ENCODE measurements at places on chromosomes 5 and 9.
A peak's percentile ranks its signal among the peaks of the same experiment; 100 is the strongest.

DNA sequence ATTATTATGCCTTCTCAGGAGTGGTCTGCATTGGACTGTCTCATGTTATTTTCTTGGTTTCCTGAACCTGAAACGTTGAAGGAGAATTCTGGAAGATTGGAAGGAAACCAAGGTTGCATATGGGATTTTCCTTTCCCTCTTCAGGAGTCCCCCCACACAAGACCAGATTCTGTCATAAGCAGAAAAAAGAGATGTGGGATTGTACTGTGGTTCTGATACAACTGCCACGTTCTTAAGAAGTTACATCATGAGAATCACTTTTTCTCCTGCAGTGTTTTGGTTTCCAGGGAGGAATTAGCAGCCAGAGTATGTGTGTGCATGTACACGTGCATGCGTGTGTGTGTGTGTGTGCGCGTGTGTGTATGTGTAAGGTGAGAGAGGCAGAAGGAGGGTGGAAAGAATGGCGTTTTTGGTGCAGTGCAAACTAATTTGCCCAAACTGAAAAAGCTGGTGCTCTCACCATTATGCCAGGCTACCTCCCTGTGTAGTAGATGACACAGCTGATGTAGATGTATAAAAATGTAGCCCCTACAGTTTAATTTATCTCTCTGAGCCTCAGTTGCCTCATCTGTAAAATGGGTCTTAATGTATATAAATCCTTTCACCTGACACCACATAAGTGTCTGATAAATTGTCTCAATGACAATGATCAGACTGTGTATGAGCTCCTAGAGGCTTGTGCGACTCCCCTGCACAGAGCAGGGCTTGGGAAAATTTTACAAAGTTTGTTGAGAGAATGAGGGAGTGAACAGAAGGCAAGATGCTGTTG, 38.6 kb downstream of the RALGPS1 start:
- no peak for DNase-seq

DNA sequence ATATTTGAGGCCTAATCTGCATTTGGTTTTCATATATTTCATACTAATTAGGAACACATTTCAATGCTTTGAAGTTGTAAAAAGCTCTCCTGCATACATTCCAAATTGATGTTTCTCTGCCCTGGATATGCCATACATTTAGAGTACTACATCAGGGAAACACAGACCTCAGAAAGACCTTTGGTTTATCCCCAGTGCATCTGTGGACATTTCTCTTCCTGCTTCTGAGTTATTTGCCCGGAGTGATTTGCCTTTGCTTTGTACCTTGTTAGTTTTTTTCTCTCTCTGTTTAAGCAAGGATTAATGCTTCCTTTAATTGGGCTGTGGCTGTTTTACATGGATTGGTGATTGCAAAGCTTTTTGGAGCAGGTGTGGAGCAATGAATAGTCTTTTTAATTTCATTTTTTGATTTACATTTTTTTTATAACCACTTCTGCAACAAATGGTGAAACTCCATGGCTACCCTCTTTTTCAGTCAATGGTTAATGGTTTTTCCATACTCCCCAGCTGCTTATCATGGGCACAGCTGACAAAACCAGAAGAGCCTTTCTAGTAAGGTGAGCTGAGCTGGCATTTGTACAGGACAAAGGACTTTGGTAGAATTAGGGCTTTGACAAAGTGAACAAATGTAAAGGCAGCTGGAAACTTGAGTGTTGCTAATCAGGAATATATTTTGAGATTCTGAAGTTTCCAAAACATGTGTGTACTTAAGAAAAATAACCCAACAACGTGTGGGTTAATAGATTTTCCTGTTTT, 54.2 kb downstream of the ZSWIM6 start:
- DNase-seq, result no peak

- no peak for DNase-seq
These were observed 29.4 kb upstream of the CKMT2 start for GRCh38 chr5:81203729-81204128.

DNA sequence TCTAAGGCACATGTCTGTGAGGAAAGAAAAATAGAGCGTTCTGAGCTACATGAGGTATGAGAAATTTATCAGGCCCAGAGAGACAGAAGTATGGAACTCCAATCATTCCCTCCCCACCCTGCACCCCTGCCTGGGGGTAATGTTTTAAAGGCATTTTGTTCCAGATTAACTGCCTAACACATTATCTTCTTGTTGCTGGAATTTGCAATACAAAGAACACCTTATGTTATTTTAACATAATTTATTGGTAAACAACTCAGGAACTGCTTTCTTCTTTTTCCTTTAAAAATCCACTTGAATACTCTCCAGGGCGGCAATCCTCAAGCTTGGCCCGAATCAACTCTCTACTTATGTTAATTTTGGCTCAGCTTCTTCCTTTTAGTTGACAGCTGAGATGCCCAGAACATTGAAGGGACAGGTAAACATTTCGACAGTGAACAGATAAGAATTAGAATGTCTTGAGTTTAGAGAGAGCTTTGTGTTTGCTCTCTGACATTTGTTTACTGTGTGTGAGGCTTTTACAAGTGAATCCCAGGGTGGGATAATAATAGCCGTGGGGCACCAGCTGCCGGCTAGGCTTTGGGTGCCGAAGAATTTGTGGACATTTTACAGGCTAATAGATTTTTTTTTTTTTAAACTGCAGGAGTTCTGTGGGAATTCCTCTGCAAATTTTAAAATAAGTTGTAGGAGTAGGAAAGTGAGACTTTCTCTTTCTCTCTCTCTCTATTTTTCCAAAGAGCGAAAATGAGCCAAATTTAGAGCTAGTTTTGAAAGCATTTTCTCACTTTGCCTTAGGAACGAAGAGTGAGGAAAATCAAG, 96.4 kb upstream of the TAF11L2 start:
- DNase-seq, result no peak

DNA sequence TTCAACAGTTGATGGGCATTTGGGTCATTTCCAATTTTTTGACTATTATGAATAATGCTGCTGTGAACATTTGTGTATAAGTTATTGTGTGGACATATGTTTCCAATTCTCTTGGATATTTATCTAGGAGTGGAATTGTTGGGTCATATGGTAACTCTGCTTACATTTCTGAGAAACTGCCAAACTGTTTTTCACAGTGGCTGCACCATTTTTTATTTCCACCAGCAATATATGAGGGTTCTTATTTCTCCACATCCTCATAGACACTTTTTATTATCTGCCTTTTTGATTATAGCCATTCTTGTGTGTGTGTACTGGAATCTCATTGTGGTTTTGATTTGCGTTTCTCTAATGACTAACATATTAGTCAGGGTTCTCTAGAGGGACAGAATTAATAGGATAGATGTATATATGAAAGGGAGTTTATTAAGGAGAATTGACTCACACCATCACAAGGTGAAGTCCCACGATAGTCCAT, 14.7 kb upstream of the MED27 start:
- DNase-seq, result no peak

DNA sequence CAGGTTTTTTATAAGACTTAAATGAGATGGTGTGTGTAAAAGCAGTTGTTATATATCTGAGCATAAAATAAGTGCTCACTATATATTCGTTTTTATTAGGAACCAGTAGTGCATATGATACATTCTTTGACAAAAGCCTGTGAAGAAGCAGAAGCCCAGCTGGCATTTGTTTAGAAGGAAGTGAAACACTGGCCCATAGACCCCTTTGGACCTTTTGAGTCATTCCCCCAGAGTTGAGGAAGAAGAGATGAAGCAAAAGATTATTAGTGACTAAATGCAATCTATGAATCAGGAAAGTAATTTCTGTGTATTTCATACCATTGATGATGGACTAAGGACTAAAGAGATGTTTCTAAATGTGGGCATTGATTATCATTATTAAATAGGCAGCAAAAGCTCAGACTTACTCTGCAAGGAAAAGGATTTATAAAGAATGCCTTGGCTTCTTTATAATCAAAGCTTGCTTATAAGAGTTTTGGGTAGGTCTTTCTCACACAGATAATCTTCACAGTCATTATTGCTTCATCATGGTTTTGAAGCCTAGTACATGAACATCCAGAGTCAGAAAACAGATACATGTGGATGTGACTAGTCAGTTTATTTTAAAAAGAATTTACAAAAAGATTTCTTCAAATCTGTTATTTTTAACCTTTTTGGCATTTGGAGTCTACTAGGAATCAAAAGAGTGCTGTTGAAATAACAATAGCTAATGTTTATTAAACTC, 16.9 kb upstream of the FER start:
- DNase-seq, result no peak

GRCh38 chr9:91937056-91937455, 13.0 kb downstream of the ROR2 start:
- DNase-seq, result no peak

GRCh38 chr5:170100066-170100943, 5.4 kb upstream of the FOXI1 start:
- DNase-seq, result peak; percentile 38

DNA sequence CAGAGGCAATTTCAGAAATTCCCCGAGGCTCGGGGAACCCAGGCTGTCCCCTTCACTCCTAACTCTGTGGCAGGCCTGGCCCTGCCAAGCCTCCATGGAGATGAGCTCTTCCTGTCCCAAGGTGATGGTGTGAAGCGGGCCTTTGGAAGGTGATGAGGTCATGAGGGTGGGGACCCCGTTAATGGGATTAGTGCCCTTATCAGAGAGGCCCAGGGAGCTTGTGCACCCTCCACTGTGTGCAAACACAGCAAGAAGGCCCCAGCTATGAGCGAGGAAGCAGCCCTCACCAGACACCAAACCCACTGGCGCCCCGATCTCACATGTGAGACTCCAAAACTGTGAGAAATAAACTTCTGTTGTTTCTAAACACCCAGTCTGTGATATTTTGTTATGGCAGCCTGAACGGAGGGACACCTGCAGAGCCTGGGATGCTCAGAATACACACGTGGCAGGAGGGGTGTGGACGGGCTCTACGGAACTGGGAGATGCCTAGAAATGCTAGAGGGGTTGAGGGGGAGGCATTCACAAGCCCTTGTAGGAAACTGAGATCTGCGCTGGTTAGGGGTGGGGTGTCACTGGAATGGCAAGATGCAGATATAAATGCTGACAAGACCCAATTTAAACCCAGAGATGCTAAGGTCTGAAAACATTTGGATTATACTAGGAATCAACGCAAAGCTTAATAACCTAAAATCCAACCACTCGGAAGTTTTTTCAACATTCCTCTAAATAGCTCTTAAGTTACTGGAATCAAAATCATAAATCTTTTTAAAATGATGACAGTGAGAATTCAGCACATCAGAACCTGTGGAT, 46.9 kb downstream of the ADAMTS2 start:
- no peak for DNase-seq

- no peak for DNase-seq
These were observed 12.7 kb downstream of the GLIPR2 start for GRCh38 chr9:36149197-36149596.

GRCh38 chr9:129568560-129569501, 52.1 kb downstream of the C9orf50 start:
- no peak for DNase-seq

- DNase-seq, result peak; percentile 26
These were observed 36.4 kb upstream of the IPPK start for GRCh38 chr9:92706218-92706940.

- DNase-seq, result no peak
These were observed 188.0 kb downstream of the XRCC4 start for GRCh38 chr5:83265318-83265717.

- no peak for DNase-seq
These were observed 72.0 kb downstream of the NUP214 start for GRCh38 chr9:131197160-131197911.

GRCh38 chr5:124661317-124662141, 84.9 kb downstream of the ZNF608 start:
- DNase-seq, result no peak

GRCh38 chr9:6667633-6668280, 22.2 kb upstream of the GLDC start:
- no peak for DNase-seq

- DNase-seq, result no peak
These were observed 26.4 kb upstream of the EXOC3 start for GRCh38 chr5:416636-416960.

GRCh38 chr9:91884696-91885687, 65.0 kb downstream of the ROR2 start:
- DNase-seq, result no peak

DNA sequence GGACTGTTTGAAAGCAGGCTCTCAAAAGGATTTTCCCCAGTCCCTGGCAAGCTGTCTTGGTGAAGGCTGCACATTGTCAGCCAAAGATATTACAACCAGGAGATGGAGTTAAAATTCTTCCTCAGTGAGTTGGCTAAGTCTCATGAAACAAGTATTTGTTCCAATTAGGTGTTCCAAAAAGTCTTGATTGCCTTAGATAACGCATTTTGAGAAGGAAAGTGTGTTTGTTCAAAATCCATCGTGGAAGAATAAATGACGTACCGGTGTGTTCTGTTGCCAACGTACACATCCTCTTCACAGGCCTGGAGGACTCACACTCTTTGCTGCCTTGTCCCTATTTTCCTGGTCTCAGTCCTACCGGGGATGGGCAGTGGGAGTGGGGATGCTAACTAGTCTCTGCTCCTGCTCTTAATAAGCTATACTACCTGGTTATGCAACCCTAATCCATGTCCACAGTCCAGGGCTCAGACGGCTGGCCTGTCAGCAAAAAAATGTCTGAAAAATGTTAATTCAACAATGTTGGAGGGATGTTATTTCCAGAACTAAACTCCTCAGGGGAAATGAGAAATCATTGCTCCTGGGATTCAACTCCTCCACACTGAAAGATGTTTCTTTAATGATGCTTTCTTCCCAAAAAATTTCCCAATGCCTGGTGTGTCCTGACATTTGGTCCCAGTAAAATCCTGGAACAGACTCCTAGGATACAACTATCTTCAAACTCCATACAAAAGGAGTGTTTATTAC, 175.3 kb upstream of the KLF9 start:
- DNase-seq, result no peak

DNA sequence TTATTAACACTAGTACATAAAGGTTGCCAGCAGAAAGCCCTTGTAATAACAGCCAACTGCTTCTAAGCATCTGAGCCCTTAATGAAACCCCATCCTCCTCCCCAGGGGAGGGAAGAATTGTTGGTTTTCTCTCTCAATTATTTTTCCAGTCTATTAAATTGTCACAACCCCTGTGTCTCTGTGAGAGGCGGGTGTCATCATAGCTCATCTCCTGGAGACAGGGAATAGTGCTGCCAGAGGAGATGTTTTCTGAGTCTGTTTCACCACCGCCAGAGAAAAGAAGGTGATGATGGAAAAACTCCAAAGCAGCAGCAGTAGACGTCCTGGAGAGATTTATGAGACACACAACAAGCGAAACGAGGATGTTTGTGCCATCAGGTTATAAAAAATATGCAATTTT, 271.1 kb upstream of the NMUR2 start:
- DNase-seq, result no peak

- no peak for DNase-seq
These were observed 4.4 kb downstream of the IL9 start for GRCh38 chr5:135891268-135891667.

DNA sequence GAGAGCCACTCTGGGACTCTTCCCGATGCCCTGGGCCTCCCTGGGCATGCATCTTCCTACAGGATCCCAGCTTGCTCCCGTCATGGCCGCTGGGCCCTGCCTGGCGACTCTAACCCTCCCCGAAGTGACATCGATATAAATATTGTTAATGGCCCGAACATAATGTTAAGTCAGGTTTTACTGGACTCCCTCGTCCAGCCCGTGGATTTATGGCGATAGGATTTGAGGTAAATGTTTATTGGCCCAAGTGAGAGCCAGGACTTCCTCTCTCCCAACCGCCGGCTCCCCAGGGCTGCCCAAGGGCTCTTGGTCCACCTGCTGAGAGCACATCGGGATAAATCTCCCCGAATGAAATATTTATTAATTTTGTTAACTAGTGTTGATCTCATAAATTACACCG, 246.3 kb downstream of the PBX3 start:
- DNase-seq, result no peak

GRCh38 chr5:91925249-91925648, 542.1 kb upstream of the ARRDC3 start:
- no peak for DNase-seq

Measured in stimulated activated CD8-positive, alpha-beta memory T cell treated with anti-CD3 and anti-CD28 coated beads, Interleukin-15, amount 100 ng/mL, for 48 hours (primary cell).